Stimulated activated CD8-positive, alpha-beta memory T cell treated with anti-CD3 and anti-CD28 coated beads, Interleukin-4, amount 100 ng/mL, for 1 hour (primary cell): ENCODE measurements at places on chromosomes 2 and 18.

DNA sequence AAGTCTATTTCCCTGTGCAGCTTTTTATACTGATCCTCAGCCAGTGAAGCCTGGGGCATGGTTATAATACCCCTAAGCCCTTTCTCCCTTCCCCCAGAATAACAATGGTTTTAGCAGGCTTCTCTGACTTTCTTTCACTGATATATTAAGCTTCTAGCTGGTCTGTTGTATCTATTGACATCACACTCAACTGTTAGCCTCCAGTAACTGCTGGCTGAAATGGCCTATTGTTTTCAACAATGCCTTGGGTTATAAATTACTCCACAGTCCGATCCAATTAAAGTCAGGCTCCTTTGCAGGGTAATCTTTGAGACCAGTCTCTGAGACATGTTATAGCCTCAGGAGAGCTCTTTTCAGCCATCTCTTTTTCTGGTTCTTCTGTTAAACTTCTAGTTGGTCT lies 2.9 kb upstream of the SLC9A4 start:
- DNase-seq: no peak

GRCh38 chr2:173076581-173077345 lies 1.1 kb downstream of the MAP3K20 start:
- no peak for DNase-seq

DNA sequence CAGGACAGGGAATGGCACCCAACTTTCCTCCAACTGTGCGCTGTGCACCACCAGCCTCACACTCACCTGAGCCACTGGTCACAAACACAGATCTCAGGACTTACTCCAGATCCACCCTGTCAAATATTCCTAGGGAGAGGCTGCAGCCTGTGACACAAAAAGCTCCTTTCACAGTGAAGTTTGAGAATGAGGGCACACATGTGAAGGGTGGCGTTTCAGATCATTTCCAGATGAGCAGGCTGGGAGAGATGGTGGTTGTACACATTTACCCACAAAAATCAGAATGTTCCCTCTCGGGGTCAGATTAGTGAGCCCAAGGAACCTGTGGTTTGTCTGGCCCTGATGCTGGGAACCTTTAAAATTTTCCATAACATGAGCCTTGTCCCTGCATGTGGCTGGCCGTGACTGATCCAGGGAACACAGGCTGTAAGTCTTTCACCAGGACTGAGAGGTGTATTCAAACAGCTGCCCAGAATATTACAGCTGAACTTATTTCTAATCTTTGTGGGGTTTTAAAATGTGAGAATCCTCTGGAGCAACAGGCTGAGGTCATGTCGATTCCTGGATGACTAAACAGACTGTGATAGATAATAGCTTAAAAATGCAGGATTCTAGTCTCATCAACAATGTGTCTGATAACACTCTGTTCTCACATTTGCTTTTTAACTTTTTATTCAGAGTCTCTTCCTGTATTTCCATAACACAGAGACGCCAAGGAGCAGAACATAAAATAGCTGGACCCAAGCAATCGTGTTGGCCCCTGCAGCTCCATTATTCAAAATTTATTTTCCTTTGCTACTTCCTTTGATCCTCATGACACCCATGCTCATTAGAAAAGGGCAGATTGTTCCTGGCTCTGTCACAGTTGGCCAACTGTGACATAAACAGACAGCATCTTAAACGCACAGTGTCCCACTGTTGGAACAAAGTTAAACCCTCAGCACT lies 35.5 kb downstream of the IL1R2 start:
- DNase-seq: no peak

DNA sequence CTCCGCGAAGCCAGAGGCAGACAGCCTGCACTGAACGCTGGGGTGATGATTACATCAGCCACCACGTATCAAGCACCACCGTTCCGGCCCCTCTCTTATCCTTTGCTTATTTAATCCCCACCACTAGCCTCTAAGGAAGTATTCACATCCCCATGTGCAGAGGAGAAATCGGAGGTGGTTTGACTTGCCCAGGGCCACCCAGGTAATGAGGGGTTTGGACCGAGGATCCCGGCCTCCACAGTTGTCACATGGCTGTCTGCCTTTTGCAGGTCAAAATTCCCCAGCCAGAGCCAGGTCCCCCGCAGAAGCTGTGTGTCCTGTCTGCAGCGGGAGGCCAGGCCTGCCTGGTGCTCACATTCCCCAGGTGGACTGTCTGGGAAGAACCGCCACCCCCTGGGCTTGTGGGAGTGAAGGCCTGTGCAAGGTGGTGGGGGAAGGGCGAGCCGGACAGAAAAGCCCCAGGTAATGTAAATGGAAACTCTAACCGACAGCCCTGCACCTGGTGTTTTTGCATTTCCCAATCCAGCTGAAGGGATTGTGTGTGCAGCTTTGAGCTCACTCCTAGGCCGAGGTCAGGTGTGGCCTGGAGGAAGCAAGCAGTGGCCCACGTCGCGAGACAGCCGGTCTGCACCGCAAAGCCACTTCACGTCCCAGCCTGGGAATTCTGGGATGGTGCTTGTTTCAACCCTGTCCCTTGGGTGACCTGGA lies 108.5 kb upstream of the ID2 start:
- DNase-seq: no peak

DNA sequence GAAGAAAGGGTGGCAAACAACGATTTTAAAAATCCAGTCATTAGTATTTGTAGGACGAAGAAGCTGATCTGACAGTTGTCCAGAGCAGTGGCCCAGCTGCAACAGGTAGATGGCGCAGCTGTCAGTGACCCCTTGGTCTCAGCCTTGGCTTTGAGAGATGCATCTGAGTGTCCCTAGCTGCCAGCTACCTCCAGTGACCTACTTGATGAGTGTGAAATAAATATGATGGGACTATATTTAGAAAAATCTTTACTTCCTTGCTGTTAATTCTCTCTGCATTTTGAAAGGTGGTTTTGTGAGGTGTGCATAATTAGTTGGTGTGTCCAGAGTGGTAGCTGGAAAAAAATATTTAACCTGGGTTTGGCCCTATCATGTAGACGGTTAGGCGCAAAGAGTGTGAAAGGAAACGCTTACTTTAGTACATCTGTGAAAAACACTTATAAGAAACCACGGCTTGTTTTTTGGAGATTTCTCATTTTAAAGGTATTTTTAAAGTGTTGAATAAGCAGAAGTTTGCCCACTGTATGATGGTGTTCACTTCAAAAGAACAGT lies 963 bp downstream of the INPP1 start:
- DNase-seq: no peak

DNA sequence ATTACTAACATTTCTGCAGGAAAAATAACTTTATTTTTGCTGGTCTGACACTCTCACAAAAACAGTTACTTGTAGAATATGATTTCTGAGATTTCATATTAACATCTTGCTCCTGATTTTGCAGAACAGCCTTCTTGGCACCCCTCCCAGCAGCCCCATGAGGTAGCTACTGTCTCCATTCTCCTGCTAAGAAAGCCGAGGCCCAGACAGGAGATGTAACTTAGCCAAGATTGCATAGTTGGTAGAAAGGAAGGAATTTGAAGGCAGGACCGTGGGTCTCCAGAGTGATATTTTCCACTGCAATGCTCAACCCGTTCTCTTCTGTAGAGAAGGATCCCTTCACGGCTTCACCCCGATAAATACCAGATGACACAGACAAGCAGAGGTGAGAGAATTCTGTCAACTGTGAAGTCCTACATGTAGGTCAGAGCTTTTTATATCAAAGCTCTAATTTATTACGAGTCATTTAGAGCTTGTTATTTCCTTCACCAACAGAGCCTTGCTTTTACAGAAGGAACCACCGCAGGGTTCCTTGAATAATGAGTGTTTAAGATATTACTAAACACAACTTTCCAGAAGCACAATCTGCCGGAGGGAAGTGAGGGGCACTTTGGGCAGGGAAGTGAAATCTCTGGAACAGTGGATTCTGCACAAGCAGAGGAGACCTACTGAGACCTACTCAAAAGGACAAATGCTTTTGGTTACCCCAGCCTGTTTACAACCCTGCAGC lies 48.0 kb upstream of the MYCN start:
- DNase-seq: no peak

GRCh38 chr2:9392898-9393765 lies 30.2 kb downstream of the ITGB1BP1 start:
- no peak for DNase-seq

- DNase-seq: no peak
Observed at GRCh38 chr2:99776906-99777646, 287.3 kb upstream of the REV1 start.

- no peak for DNase-seq
Observed at GRCh38 chr2:107325981-107326786, 440.2 kb upstream of the ST6GAL2 start.

GRCh38 chr2:40543381-40543780 lies 91.5 kb upstream of the SLC8A1 start:
- no peak for DNase-seq
